ENCODE measurements at places on chromosomes 1 and 21.

DNA sequence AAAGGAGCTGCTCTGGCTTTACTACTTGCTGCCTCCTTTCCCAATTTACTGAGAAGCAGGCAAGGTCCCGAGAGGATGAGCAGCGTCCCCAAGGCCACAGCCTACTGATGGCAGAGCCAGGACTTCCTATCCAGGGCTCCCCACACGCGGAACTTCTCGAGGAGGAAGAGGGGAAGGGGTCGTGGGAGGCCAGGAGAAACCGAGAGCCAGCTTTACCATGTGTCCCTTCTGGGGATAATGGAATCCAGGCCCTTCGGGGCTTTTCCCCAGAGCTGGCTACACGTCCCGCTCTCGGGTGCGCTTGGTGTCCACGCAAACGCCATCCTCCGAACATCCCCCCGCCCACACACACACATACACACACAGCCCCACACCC, 4.3 kb upstream of the CCN1 start:
- H3K4me1 ChIP-seq, result peaks cover 16% of the 10 kb centered on the region
- peak overlapping the region; percentile 28 for H3K4me3 ChIP-seq
- DNase-seq, result no peak
- no peak overlapping the region for H3K27ac ChIP-seq
- H3K36me3 ChIP-seq, result no peaks in the 10 kb centered on the region

DNA sequence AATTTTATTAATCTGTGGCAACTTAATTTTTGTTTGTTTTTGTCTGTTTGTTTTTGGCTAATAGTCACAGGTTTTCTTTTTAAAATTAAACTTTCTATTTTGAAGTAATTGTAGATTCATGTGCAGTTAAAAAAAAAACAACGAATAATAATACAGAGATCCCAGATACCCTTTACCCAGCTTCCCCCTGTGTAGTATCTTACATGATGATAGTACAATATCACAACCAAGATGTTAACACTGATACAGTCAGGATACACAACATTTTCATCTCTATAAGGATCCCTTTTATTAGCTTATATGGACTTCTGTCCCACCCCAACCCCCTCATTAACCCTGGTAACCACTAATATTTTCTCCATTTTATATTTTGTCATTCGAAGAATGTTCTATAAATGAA, 5.9 kb downstream of the VPS45 start:
- DNase-seq, result no peak
- H3K27me3 ChIP-seq, result no peaks in the 10 kb centered on the region
- peaks cover 2% of the 10 kb centered on the region for H3K36me3 ChIP-seq
- H3K4me1 ChIP-seq, result no peaks in the 10 kb centered on the region

DNA sequence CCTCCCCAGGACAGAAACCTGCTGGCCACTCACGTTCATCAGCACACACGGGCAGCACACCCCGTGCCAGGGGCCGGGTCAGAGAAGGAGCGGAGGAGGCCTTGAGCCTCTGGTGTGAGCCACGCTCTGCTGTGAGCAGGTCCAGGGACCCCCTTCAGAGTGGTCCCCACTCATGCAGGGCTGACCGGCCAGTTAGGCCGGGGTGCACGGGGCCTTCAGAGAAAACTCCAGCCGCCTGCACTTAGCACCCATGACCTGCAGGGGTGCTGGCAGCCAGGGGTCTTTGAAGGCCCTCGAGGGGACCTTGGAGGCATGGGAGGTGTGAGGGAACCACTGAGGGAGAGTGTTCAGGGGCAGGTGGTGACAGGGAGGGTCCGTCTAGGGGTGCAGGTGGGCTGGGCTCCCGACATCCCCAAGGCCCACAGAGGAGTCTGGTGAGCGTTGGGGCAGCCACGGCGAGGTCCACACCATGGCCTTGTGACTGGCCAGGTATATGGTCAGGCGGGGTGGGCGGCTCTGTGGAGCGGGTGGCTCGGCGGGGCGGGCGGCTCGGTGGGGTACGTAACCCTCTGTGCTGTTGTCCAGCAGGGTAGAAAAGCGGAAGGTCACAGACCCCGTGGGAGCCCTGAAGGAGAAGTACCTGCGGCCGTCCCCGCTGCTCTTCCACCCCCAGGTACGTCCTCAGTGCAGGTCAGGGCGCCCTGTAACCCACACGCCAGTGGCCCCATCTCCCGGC, 40.3 kb upstream of the ARHGEF16 start:
- DNase-seq, result no peak
- no peaks in the 10 kb centered on the region for H3K36me3 ChIP-seq
- no peak overlapping the region for H3K27ac ChIP-seq
- no peaks in the 10 kb centered on the region for H3K4me1 ChIP-seq
- H3K27me3 ChIP-seq, result no peaks in the 10 kb centered on the region
- H3K4me3 ChIP-seq, result no peak overlapping the region

GRCh38 chr1:81800695-81801650, at the start of gene ADGRL2:
Gene ADGRL2 (plus strand): TSS chr1:81800934. CDS start chr1:81836985, 36,051 bp downstream.
- no peaks in the 10 kb centered on the region for H3K4me1 ChIP-seq
- DNase-seq, result no peak
- no peak within 1 kb of the TSS for H3K4me3 ChIP-seq
- H3K27ac ChIP-seq, result no peak within 1 kb of the TSS
- H3K36me3 ChIP-seq, result no peaks in the 10 kb centered on the region
- H3K27me3 ChIP-seq, result peaks cover 8% of the 10 kb centered on the region

DNA sequence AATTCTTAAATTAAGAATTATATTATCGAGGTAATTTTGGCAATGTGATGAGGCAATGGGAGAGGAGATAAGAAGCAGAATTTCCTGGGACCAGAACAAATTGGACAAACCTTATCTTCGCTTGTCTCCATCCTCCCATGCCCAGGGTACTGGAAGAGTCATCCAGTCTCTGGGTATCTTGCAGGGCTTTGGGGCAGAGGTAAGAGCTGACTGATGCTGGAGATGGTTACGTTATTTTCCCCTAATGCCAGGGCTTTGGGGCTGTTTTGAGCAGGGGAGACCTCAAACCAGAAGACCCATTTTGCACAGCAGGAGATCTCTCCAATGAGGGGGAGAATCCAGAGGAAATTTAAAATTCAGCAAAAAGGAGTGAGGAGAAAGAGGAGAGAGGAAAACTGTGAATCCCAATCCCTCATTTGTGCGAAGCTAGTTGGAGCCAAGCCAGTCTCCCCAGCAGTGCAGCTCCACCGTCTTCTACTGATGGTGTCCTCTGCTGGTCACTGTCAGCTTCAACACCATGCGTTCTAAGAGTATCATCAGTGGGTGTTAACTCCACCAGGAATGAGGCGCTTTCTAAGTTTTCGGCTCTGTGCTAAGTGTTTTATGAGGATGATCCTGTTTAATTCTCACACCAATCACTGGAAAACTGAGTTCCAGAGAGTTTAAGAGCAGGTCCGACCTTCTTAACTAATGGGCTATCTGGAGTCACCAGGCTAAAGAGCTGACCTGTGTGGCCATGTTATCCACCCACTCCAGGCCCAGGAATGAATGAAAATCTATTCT, 86.8 kb upstream of the CD34 start:
- no peaks in the 10 kb centered on the region for H3K36me3 ChIP-seq
- no peaks in the 10 kb centered on the region for H3K27me3 ChIP-seq
- H3K4me1 ChIP-seq, result no peaks in the 10 kb centered on the region
- DNase-seq, result peak; percentile 4
- H3K4me3 ChIP-seq, result no peak overlapping the region

DNA sequence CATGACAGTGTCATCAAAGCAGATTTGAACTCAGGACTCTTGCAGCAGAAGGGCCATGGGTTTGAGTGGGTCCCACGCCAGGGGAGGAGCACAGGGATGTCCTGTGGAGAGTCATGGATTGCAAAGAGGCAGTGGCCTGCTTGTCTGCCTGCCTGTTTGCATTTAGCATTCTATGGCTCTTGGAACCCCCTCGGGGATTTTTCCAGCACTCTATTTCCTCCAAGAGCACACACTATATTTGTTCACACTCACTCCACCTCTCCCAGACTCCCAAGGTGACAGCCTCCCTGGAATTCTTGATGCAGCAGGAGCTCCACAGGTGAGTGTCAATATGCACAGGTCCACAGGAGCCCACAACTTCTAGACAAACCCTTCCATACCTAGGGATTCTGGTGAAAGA, 73.1 kb upstream of the LRRN2 start:
- DNase-seq, result no peak
- no peak overlapping the region for H3K27ac ChIP-seq
- H3K4me3 ChIP-seq, result no peak overlapping the region
- H3K27me3 ChIP-seq, result no peaks in the 10 kb centered on the region
- no peaks in the 10 kb centered on the region for H3K4me1 ChIP-seq

GRCh38 chr1:17520473-17521319, 18.8 kb upstream of the ARHGEF10L start:
- no peak for DNase-seq
- H3K36me3 ChIP-seq, result no peaks in the 10 kb centered on the region
- H3K27ac ChIP-seq, result no peak overlapping the region

DNA sequence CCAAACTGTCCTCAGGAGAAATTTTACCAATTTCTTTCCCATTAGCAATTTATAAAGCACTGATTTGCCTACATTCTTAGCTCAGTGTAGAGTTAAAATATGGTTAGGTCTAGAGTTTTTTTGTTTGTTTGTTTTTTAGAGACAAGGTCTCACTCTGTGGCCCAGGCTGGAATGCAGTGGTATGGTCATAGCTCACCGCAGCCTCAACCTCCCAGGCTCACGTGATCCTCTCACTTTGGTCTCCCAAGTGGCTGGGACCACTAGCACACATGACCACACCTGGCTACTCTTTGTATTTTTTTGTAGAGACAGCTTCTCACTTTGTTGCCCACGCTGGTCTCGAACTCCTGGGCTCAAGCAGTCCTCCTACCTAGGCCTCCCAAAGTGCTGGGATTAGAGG, 10.6 kb upstream of the RALGPS2 start:
- H3K27ac ChIP-seq, result no peak overlapping the region
- no peak for DNase-seq
- H3K36me3 ChIP-seq, result no peaks in the 10 kb centered on the region
- no peaks in the 10 kb centered on the region for H3K27me3 ChIP-seq

DNA sequence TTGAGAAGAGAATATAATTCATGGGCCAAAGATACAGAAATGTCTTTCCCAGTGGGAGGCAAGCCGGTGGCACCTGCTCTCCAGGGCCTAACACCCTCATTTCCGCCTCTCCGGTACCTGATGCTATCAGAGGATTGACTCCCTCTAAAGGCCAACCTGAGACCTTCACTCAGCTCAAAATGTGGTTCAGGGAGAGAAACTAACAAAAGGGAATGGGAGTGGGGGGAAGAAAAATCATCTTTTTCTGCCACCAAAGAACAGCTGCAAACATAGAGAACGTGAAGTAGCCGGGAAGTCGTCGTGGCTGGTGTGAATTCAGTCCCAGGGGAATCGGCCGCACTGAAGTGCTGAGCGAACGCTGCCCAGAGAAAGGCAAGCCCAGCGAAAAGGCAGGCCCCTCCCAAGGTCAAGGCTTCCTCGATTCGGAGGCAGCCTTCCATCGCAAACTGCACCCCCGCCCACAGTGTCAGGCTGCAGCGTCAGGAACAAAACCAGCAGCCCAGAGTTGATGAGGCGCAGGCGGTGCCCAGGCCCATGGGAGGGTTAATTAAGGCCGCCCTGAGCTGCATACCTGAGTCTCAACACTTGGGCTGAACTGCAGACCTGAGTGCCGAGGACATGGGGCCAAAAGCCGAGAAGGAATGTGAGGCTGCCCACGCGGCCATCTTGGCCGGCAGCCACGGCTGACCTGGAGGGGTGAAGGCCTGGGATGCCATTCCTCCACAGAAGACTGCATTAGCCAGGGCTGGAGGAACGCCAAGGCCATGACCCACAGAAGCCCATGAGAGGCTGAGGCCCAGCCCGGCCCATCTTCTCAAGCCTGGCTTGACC, 160.2 kb downstream of the PSMG1 start:
- H3K27ac ChIP-seq, result no peak overlapping the region
- H3K4me1 ChIP-seq, result no peaks in the 10 kb centered on the region
- H3K4me3 ChIP-seq, result no peak overlapping the region

GRCh38 chr1:208343226-208343625, 99.0 kb upstream of the PLXNA2 start:
- DNase-seq, result no peak
- H3K4me1 ChIP-seq, result no peaks in the 10 kb centered on the region
- no peak overlapping the region for H3K4me3 ChIP-seq
- H3K36me3 ChIP-seq, result no peaks in the 10 kb centered on the region

GRCh38 chr1:117013309-117013858, 11.8 kb downstream of the CD101 start:
- H3K4me3 ChIP-seq, result no peak overlapping the region
- DNase-seq, result no peak
- no peaks in the 10 kb centered on the region for H3K36me3 ChIP-seq
- H3K27me3 ChIP-seq, result no peaks in the 10 kb centered on the region

DNA sequence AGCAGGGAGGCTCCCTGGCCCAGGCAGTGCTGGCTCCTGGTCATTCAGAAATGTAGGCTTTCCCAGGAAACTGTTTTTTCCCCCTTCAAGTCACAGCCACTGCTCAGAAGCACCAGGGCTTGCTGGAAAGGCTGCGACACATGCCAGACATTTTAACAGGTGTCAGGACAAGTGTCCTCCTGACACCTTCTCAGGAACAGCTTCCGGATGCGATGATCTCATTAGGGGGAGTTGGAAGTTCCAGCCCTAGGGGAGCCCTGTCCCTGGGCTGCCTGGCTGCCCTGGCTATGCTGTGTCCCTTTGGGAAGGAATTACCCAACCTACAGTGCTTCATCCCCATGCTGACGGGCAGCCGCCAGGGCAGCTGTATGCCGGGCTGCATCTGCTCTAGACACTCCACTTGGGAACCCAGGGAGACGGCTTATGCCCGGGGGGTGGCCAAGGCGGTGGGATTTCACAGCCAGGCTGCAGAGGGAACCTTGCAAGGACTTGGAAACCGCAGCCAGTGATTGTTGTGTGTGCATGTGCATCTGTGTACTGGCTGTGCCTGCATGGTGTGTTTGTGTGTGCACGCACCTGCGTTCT, 41.8 kb downstream of the AJAP1 start:
- no peaks in the 10 kb centered on the region for H3K4me1 ChIP-seq
- no peak overlapping the region for H3K4me3 ChIP-seq
- no peaks in the 10 kb centered on the region for H3K36me3 ChIP-seq

GRCh38 chr1:173267453-173267945, 60.4 kb upstream of the TNFSF4 start:
- H3K4me3 ChIP-seq, result no peak overlapping the region
- H3K36me3 ChIP-seq, result no peaks in the 10 kb centered on the region
- DNase-seq, result no peak
- no peaks in the 10 kb centered on the region for H3K27me3 ChIP-seq
- no peak overlapping the region for H3K27ac ChIP-seq

DNA sequence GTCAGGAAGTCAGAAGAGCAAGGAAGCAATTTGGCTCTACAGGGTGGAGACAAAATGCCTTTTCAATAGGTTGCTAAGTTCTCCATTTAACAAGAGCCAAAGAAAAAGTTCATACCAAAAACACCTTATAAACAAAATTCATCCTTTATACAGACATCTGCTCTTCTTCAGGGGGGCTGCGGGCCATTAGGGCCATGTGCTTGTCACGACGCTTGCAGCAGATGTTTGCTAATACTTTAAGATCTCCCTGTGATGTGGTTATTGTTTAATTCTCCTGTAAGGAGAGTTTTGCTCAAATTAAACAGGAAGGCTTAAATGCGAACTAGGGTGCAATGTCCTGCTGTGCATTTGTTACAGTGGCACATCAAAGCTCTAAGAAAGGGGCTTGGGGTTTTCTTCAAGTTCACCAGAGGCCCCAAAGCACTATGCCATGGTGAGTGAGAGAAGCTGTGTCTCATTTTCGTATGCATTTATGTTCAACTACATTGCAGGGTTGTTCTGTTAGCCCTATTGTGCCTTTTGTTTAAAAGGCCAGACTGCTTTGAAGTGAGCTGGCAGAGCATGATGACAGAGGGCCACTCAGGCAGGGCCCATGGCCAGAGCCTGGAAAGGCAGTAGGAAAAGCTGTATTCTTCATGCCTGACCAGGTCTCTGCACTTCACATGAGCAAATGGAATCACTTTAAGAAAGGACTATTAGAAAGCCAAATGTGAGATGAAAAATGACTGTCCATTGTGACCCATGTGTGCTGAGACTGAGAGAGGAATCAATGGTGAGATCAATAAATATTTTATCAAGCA, 24.8 kb upstream of the NTPCR start:
- no peak for DNase-seq
- H3K36me3 ChIP-seq, result no peaks in the 10 kb centered on the region
- peaks cover 18% of the 10 kb centered on the region for H3K4me1 ChIP-seq
- H3K4me3 ChIP-seq, result no peak overlapping the region

Data from effector memory CD4-positive, alpha-beta T cell (primary cell).